ENCODE measurements at places on chromosomes 1 and 21.
A peak's percentile ranks its signal among the peaks of the same experiment; 100 is the strongest.

DNA sequence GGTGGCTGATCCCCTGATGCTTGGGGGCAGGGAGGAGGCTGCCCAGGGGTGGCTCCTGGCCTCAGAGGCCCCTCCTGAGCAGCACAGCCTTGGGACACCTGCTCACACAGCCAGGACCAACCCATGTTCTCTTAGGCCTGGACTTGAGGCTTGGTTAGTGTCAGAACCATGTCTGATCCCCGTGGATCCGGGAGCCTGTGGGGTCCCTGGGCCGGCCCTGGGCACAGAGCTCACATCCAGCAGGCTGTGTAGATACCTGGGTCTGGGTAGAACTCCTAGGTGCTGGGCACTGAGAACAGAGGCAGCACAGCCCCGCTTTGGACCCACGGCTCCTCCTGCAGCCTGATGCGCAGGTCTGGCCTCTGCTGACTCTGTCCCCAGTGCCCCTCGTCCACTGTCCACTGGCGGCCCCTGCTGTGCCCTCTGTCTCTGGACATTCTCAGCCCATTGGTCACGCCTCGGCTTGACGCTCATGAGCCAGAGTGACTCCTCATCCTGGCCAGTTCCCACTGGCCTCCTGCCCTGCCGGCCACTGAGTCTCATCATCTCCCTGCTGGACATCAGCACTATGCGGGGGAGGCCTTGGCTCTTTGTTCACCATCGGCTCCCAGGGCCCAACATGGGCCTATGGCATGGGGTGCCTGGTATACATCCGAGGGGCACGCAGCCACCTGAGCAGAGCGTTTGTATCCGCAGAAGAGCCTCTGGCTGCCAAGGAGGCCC, 70.2 kb downstream of the TRIM11 start:
- no peak for DNase-seq

GRCh38 chr1:186960861-186961260, 132.1 kb downstream of the PLA2G4A start:
- DNase-seq, result peak; percentile 30

GRCh38 chr1:180542838-180543145, 16.0 kb upstream of the OVAAL start:
- DNase-seq, result peak; percentile 66

DNA sequence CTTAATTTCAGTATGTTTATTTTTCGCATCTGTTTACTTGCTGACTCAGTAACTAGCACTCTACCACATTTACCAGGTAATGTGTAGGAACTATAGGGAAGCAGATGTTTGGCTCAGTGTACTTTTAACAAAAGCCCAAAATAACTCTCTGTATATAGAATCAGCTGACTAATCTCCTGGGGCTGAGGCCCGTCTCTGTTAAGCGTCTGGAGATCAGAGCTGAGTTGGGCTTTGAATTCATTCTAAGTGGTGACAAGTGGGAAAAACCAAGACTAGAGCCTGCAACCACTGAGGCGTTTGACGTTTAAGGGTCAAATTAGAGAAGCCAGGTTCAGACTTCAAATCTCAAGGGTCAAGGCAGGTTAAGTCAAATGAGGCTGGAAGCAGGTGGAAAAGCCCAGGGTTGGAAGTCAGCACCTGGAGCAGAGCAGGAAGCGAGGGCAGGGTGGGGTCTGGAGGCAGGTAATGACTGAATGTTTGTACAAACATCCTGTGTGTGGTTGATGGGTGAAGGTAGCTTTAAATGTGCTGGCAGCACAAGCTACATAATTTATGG, 56.8 kb upstream of the LYST start:
- peak; percentile 83 for DNase-seq

DNA sequence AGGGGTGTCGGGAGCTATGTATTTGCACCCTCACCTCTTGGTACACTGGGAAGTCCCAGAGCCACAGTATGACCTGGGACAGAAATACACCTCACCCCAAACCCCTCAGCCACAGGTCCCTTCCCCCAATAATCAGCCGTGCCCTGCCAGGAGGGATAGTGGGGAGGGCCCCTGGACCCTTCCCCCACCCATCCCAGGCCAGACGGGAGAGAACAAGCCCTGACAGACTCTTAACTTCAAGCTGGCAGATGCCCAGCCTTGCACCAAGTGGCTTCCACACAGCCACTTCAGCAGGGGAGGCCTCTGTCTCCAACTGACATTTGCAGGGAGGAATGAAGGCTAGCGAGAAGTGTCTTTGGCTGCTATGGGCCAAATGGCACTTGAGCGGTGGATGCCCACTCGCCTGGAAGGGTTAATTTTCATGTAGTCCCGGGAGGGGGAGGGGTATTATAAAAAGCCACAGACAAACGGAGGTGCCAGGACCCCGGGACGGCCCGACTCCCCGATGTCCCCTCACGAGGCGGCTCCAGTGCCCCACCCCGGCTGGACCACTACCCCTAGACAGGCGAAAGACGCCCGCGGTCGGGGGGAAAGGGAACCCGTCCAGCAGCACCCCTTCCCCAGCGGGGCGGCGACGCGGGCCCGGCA, 495 bp downstream of the SYNC start:
- DNase-seq, result peak; percentile 24

- no peak for DNase-seq
These were observed 13.0 kb upstream of the C8B start for GRCh38 chr1:56978819-56979218.

DNA sequence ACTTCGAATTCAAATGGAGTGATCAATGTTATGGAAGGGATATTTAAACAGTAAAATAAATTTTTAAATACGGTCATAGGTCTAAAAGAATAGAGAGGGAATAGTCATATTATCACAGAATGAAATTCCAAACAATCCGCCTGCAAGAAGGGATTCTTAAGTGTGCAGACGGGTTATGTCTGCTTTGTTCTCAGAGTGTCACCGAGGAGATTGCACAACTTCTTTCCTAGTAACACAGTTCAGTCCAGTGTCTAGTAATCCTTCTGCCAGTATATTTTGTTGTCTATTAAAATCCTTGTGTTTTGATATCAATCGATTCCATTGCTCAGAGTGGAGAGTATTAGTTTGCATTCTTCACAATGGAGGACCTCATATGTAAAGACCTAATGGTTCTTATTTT, 48.4 kb downstream of the LRRC53 start:
- no peak for DNase-seq

DNA sequence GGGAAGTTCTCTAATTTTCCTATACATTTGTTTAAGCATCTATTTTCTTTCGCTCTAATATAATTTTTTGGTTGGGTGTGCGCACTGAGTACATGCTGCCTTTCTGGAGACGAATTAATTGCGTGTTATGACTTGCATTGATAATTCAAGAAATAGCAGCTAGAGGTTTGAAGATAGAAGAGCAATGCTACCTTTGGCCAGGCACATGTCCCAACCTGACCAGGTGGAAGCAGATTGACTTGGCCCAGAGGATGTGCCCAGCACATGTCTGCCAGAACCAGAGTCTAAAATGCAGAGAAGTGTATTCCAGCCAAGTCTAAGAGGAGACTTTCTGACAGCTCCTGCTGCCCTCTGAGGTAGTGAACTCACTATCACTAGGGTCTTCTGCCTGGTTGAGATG, 114.3 kb downstream of the SLC35F3 start:
- DNase-seq, result no peak

DNA sequence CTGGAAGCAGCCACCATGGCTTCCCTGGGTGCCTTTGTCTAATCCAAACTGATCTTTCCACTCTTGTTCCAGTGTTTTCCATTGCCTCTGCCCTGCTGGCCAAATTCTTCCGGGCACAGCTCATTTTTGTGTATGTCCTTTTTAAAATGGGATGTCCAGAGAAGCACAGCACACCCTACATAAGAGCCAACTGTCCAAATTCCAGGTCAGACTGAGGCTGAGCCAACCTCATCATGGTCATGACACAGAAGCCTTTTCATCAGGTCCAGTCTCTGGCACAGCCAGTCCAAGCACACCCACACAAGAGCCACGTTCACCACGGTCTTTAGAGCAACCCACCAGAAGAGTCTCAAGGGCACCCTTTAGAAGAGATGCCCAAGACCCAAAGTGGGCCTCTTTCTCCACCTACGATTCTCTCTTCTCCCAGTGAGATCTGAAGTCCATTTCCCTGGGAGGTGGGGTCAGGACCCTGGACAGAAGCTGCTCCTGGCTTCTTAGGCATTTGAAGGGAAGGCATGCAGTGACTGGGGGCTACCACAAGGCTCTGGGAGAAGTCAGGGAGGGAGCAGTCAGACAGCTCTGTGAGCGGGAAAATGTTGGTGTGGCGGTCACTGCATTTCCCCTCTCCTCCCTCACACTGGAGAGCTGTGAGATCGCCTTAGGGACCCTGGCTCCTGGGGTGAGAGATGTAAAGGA, 53.2 kb downstream of the SYT2 start:
- peak; percentile 52 for DNase-seq

GRCh38 chr1:59879996-59880505, 46.5 kb downstream of the CYP2J2 start:
- no peak for DNase-seq

- DNase-seq, result peak; percentile 19
These were observed at the start of gene RPS6KA1 for GRCh38 chr1:26529655-26530409. TSS of gene RPS6KA1 (plus strand) at chr1:26529761. CDS start at chr1:26529921, 160 bp downstream.

DNA sequence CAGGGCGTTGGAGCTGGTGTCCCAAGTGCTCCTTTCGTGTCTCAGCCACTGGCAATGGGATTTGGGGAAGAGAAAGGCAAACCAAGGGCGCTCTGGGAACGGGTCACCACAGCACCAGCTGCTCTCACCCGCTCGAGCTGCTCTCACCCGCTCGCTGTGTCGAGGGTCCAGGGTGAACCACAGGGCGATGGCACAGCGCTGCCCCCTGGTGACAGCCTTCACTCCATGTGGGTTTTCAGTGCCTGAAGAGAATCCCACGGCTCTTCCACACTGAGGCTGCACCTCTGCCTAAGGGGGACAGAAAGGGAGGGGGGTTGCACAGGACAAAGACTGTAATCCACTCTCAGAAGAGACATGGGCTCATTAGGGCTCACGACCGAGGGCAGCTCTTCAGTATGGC, 7.1 kb upstream of the CLDN19 start:
- DNase-seq, result peak; percentile 33

DNA sequence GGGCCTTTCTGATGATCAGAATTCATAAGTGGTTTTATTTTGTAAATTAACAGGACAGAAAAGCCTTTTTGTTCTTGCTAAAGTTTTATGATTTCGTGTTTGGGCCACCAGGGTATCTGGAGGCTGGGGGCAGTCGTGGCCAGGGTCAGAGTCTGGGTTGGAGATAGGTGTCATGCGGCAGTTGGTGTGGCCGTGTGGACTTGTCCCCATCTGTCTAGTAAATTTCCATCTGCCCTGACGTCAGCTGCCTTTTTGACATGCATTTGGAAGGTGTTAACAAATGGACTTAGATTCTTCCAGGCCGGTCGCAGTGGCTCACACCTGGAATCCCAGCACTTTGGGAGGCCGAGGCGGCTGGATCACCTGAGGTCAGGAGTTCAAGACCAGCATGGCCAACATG, 56.8 kb downstream of the SKI start:
- DNase-seq, result no peak

DNA sequence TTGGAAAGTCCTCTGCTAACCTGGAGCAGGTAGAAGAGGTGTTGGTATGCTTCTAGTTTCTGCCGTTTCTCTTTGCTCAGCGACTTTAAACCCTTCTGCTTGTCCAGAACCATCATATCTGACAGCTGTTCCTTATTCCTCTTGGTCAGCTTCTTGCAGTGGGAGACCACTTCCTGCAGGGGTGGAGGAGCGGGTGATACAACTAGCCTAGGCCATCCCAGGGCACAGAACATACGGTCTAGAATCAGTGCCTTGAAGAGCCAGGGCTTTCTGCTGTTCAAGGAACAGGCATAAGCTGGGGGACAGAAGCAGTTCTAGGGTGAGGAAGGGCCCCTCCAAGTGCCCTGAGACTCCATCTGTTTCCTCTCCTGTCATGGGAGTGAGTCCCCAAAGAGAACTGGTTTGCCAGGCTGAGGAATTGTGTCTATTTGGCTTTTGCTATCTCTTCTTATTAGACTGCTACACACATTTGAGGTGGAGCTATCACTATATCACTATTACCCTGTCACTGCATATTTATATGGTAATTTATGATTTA, 32.5 kb downstream of the IQGAP3 start:
- no peak for DNase-seq

DNA sequence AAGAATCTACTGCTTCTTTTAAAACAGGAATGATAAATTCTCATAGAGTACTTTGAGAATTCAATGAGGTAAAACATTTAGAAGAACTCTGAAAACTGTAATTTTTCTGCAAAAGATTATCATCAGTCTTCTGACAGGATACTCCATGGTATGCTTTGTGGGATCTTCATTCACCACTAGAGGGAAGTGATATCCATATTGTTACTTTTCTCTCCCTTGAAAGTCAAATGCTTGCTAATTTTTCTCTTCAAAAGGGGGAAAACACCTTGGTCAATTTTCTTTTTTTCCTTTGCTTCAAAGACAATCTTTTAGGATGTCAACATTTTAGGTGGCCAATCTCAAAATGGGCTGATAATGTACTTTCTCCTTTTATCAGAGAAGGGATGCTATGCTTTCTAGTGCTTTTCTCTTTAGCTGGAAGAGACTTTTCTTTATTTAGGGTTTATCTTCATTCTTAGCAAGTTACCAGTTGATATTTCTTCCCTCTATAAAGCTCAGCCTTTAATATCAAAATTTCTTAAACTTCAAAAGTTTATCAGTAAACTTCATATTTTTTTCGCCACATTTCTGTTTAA, 95.5 kb downstream of the NEGR1 start:
- DNase-seq, result peak; percentile 54

- no peak for DNase-seq
These were observed 231.5 kb upstream of the SNX7 start for GRCh38 chr1:98429965-98430443.

- no peak for DNase-seq
These were observed 26.4 kb downstream of the RRAGC start for GRCh38 chr1:38833146-38833545.

GRCh38 chr1:4621646-4622045, 32.8 kb upstream of the AJAP1 start:
- no peak for DNase-seq

DNA sequence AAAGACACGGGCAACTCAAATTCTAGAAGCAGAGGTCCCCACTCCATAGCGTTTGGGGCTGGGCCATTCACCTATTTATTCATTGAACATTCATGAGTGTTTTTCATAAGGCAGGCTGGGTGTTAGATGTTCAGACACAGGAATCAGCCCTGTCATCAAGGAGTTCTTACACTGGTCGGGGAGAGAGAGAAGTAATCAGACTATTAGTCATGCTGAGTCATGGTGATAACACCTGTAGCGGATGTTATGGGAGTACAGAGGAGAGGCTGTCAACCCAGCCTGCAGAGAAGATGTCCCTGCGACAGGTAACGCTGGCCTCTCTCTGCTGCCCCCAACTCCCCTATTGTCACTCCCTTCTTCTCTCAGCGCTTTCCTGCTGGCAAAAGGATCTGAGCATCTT, 17.2 kb downstream of the LY9 start:
- DNase-seq, result no peak

GRCh38 chr1:86748622-86749373, 44.4 kb downstream of the SH3GLB1 start:
- peak; percentile 9 for DNase-seq

DNA sequence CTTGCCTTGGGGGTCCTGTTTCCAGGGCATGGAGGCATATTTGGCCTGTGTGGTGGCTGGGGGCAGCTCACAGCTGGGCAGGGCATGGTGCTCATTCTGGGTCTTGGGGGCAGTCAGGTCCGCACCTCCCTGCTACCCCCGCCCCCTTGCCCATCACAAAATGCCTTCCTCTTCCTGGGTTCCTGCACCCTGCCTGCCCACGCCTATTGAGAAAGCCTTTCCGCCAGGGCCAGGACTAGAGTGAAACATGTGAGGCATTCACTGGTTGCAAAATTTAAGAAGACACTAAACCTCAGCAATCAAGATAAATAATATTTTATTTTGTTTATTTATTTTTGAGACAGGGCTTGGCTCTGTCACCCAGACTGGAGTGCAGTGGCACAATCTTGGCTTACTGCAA, 19.7 kb downstream of the PTAFR start:
- peak; percentile 8 for DNase-seq
